Activated naive CD4-positive, alpha-beta T cell treated with Interleukin-2 at 50 U/mL for 16 hours (primary cell): ENCODE measurements at places on chromosomes 12 and 14.

DNA sequence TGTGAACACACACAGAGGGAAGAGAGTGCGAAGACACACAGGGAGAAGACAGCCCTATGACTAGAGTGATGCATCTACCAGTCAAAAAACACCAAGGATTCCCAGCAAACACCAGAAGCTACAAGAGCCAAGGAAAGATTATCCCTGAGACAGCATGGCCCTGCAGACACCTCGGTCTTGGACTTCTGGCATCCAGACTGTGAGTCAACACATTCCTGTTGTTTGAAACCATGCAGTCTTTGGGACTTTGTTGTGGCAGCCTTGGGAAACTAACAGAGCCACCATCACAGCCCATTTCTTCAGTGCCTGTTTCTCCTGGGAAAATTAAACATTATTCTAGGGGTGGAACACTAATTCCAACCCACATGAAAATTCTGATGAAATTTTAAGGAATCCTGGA, 220.6 kb downstream of the GXYLT1 start:
- no peak for DNase-seq

- no peak for DNase-seq
These were observed at the start of gene NPAS3 for GRCh38 chr14:32938719-32939253. Gene NPAS3, plus strand, starts transcription at chr14:32938879.

DNA sequence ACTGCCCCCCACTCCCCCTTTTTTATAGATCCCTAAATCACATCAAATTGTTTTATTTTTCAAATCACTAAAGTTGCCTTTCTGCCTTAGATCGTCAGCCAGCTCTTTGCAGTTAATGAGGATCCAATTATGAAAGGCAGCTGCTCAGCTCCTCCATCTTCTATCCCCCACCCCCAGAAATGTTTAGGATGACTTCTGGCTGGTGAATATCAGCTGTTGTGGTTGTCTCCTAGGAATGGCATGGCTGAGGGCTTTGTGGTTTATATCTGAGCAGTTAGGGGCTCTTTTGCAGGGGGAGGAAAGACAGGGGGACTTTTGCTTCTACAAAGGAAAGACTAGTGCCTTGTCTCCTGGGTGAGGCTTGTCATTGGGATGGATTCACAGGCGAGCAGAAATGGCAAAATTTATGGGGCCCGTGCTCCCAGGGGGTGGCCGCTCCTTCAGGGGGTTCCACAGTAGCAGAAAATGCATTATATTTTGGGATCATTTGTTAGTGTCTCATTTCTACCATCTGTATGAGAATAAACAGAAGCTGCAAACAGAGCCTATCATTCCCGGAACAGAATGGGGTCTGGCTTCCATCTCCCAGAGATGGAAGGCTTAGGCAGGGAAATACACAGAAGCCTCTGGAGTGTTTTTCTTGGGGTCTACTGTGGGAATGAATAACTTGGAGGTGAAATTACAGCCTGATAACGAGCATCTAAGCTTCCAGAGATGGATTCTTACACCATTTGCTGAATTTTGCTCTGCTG, 6.5 kb downstream of the JDP2 start:
- DNase-seq, result no peak

GRCh38 chr12:111444314-111444924, 38.7 kb downstream of the SH2B3 start:
- DNase-seq, result no peak

- no peak for DNase-seq
These were observed 78.4 kb upstream of the NUDT4 start for GRCh38 chr12:93299262-93299846.

DNA sequence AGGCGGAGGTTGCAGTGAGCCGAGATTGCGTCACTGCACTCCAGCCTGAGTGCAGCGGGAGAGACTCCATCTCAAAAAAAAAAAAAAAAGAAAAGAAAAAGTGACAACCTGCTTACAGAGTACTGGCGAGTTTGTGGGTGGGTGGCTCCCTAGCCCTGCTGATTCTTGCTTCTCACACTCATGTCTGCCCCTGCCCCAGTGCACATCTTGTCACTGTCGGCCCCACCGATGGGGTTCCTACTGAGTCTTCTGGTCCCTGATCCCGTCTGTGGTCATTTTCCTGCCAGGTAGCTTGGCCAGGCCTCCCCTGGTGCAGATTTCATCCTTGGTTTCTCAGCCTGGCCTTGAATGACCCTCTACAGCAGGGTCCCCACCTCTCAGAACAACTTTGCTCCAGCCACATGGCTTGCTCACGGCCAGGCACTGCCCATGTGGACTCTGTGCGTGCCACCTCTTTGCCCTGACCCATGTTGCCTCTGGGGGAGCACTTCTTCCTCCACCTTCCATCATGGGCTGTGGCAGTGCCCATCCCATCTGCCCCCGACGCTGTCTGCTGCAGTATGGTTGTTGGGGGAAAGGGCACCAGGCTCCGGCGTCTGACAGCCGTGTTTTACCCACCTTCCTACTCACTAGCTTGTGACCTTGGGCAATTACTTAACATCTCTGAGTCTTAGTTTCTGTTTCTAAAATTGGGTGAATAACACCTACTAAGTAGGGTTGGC, 2.1 kb upstream of the PTPN6 start:
- no peak for DNase-seq

DNA sequence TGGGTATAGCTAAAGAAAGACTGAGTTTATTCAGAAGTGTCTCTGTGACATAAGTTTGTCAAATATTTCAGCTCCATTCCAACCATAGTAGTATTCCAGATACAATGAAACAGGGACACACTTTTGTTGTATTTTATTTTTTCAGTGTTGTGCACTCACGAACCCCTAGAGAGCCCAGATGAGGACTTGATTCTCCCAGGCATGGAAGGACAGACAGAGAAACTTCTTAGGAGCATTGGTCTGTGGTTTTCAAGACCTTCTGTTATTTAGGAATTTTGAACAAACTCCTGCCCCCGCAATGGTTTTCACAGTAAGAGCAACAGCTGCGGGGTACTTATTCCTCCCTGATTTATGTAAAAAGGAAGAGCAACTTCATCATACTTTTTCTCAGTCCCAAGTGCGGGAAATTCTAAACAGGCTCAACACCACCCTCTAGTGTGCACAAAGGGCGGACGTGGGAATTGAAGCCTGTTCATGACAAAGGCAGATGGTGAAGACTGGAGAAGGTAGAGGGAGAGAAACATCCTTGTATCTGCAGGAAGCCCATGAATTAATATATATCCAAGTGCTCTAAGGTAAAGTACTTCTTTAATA, 147.6 kb downstream of the PAH start:
- peak; percentile 6 for DNase-seq

DNA sequence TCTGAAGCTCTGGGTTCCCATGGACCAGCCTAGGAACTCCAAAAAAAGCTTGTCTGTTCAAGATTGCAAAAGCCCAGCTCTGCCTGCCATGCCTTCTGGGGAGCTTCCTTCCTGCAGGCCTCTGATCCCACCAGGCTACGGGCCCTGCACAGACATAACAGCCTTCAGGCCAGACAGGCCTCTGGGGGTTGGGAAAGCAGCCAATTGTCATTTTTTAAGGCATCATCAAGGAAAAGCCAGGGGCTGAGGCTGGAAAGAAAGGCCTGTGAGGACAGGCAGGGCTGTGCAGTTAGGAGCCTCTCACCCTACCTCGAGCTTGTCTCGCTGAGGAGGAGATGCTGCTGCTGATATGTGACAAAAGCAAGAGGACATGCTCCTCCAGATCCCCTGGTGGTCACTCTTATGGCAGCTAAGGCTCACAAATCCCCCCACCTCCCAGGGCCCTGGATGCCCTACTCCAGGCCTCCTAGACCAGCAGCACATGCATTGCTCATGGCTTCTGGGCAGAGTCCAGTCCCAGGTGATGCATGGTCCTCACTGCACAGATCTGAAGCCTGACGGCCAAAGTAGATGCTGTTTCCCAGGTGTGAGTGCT, 2.9 kb downstream of the TMEM229B start:
- no peak for DNase-seq

DNA sequence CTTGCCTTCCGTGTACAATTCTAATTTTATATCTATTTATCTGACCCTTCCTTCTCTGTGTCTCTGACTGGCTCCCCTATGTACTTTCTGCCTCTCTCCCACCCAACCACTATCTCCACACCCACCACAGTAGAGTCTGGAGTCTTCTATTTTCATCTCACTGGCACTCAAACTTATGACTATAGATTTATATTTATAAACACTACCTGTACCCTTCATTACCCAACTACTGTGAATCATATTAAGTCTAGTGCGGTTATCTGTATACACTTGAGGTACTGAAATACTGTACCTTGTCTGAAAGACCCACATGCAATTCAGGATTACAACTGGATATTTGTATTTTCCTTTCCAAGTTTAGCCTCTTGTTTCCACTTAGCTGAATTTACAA, 36.1 kb downstream of the ATP2B1 start:
- DNase-seq, result no peak

DNA sequence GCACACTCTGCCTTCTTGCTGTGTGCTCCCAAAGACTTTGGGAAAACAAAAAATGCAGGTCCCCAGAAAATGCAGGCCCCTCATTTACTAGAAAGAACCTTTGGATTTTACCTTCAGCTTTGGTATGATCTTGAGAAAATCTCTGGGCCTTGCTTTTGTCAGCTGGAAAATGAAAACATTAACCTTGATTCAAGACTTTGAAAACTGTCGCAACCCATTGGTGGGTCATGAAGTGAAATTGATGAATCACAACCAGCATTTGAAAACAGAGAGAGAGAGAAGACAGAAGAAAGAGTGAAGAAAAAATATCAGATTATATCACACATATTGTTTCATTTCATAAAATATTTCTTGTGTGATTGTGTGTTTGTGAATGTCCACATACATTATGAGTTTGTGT, 322.5 kb downstream of the ZFP36L1 start:
- DNase-seq, result no peak

DNA sequence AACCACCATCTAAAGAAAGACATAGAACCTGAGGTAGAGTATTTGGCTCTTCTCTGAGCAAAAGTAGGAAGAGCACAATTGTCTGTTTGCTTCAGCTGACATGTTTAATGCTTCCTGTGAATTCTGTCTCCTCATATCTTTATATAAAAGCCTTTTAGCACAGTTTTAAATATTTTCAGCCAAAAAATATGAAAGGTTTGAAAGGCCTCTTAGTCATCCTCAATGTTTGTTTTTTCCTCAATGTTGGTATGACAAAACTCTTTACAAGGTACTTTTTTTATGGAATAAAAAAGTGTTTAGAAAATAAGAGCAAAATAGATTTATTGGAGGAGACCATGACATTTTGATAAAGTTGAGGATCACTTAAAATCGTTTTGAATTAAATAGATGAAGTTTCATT, 360.9 kb downstream of the NAV3 start:
- no peak for DNase-seq

GRCh38 chr12:14771651-14772137, 31.6 kb downstream of the WBP11 start:
- peak; percentile 19 for DNase-seq

DNA sequence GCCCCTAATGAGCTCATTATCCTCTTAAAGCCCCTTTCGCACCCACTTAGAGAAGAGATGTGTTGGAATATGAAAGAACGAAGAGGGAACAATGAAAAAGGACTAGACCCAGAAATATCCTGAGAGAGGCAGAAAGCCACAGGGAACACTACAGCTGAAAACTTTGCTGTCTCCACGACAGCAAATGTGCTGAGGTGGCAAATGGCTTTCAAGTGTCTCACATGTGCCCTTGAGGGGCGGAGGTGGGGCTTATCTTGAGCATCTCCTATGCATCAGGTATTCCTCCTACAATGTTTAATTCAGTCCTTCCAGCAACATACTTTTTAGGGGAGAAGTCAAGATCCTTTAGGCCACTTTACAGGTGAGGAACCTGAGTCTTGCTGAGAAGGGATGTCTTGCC, 62.9 kb downstream of the WSCD2 start:
- no peak for DNase-seq

DNA sequence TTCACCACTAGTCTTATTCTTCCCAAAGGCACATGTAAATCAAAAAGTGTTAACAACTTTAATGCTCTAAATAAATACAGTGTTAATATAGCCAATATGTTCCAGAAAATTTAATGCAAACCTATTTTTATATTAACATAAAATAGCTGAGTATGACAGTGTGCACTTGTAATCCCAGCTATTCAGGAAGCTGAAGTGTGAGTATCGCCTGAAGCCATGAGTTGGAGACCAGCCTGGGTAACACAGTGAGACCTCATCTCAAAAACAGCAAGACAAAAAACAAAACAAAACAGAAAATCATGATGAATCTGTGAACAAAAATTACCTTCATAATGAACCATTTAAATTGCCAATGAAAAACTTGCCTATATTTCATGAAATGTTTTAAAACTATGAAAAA, 798.9 kb downstream of the SLC6A15 start:
- no peak for DNase-seq

DNA sequence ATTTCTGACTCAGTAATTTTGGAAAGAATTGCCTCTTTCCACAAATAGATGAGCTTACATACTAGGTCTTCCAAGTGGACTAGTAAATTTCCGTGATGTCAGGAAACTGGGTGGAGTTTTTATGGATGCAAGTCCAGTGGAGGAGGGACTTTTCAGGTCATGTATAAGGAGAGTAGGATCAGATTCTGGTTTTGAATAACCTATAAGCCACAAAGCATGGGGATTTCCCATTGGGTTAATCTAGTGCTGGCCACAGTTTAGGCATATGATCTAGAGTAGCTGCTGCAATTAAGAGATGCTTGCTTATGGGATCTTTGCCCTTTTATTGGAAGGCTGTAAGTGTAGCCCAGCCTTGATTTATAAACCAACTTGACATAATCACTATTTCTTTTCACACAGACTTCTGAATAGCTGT, 33.8 kb downstream of the STK38L start:
- DNase-seq, result no peak
